Stimulated activated CD4-positive, alpha-beta T cell treated with anti-CD3 and anti-CD28 coated beads, Interleukin-1b, Interleukin-23, amount 100 ng/mL, for 1 hour (primary cell): ENCODE measurements at places on chromosomes 12 and 14.

DNA sequence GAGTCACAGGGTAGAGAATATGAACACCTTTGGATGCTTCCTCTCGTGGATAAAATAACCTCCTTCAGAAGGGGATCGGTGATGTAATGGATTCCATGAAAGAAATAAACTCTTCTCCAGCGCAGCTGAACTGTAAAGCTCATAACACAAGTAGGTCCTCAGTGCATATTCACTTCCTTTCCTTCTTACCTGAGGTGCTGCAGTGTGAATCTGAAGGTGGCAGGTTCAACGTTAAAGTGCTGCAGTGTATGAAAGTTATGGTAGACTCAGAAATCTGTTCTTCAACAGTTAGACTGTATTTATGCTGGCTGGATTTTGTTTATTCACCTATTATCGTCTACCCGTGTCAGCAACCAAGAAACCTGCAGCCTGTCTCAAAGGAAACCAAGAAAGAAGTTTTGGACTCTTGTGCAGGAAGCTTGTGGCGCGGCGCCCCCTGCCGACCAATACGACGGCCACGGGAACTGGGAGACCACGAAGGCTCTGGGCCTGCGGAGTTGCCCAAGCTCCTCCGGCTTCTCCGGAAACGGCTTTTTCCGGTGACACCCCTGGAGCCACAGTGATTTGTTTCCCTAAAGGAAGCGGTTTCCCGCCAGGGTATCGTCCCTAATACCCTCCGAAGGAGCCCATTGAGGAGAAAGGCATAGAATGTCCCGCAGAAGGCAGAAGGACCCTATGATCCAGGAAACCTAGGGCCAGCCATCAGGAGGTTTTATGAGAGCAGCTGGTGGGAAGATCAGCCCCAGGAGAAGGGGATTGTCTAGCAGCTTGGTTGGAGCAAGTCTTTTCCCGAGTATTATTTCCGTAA, 17.6 kb upstream of the RNASE3 start:
- DNase-seq, result peak; percentile 45

DNA sequence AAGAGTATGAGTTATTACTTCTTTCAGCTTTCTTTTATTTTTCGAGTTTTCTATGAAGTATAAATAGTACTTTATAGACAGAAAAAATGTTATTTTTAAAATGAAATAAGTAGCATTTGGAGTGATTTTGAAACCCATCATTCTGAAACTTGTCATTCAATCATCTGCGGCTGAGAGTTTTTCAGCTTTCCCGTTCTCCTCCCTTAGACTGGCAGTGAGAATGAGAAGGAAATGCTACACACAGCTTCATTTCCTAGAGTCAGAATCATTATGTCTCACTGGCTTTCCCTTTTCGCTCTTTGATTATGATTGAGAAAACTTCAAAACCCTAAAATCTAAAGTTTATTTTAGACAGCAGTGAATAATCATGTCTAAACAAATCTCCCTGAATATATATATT, 33.7 kb upstream of the GNPNAT1 start:
- no peak for DNase-seq

DNA sequence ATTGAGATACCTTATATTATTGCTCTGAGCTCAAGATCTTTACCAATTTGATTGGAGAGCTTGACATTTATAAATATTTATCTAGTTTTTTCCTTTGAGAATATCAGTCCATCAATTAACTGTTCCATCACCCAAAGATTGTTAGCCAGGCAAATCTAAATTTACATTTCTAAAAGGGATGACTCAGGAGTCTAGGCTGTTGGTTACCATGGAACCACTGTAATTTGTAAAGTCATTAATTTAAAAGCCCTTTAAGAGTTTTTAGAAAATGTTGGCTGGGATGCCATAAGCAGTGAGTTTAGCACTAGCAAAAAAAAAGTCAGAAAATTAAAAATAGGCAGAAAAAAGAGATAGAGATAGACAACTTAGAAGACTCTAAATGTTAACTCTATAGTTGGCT, 19.5 kb upstream of the SERPINA1 start:
- no peak for DNase-seq

- no peak for DNase-seq
These were observed 29.0 kb upstream of the SMOC1 start for GRCh38 chr14:69850086-69850735.

GRCh38 chr12:82651489-82651888, 35.2 kb upstream of the TMTC2 start:
- no peak for DNase-seq
